ENCODE measurements at places on chromosomes 6 and 20. TPM values are rescaled to one million over a fixed set of nuclear protein-coding genes. Genes with fewer than 3 reads are reported as not detected.
A peak's percentile ranks its signal among the peaks of the same experiment; 100 is the strongest.

DNA sequence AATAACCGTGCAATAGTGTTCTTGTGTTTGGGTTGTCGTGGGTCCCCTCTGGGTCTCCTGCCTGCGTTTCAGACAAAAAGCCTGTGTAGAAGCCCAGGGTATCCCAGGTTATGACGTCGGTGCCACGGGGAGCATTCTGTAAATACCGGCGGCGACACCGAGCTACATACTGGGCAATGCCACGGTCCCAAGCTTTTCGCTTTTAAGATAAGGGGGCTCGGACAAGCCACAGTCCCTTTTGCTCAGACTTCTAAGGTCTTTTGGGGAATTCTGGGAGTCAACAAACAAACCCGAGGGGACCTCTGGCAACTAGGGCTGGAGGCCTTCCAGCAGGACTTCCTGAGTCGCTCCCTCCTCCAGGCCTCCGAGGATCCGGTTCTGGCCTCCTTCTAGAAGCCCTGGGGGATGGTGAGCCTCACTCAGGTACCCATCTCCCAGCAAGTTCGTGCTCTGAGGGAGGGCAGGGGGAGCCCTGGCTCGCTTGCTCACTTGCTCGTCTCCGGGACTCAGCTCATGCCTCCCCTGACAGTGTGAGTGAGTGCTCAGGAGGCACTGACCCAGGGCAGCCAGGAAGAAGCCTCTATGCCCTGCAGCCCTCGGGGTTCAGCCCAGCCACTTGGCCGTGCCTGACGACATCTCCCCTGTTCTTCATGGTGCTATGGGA is 62.4 kb upstream of the MRPS10 start:
- DNase-seq: no peak
- peak overlapping the region; percentile 70 for H3K4me3 ChIP-seq
- H3K27me3 ChIP-seq: no peaks in the 10 kb centered on the region
- peaks cover 78% of the 10 kb centered on the region for H3K4me1 ChIP-seq

Gene MOG
- total RNA-seq: not detected

Gene APOBEC2
- not detected for total RNA-seq

GRCh38 chr6:41164551-41165120 is 1.7 kb upstream of the TREM2 start:
- no peak overlapping the region for H3K27ac ChIP-seq
- no peaks in the 10 kb centered on the region for H3K4me1 ChIP-seq
- peaks cover 15% of the 10 kb centered on the region for H3K27me3 ChIP-seq
- H3K36me3 ChIP-seq: no peaks in the 10 kb centered on the region

DNA sequence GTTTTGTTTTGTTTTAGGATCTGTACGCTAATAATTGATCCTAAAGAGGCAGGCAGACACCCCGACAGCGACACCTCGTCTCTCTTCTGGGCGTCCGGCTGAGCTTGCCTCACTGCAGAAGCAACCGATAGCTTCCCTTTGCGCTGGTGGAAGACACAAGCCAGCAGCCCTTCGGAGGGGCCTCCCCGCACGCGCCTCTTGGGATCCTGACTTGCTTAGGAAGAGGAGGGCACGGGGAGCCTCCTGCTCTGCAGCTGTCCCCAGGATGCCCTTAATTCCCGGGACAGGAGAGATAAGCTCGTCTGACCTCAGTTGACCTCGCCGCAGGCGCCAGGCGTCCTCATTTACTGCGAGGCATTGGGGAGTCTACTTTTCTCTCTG is 94.0 kb downstream of the CD83 start:
- DNase-seq: no peak
- H3K4me3 ChIP-seq: peak overlapping the region; percentile 84
- no peaks in the 10 kb centered on the region for H3K36me3 ChIP-seq

DNA sequence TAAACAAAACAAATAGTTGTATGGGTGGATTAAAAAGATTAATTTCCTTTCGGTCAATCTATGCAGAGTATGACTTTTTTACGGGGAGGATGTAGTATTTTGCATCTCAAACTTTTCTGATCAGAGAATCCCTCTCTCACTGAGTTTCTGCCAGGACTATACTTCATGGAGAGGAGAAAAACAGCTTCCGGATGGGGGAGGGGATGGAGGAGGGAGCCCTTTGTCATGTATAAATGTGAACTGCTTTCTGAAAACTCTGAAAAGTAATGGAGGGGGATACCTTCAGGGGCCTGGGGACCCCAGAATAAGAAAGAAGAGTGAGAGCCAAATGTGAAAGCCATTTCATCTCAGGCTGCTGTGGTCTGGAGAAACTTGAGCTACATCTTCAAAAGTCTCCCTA is 173.1 kb upstream of the KCNK16 start:
- no peak for DNase-seq
- peaks cover 68% of the 10 kb centered on the region for H3K27me3 ChIP-seq
- no peaks in the 10 kb centered on the region for H3K36me3 ChIP-seq
- H3K27ac ChIP-seq: no peak overlapping the region
- H3K4me1 ChIP-seq: no peaks in the 10 kb centered on the region

- peak overlapping the region; percentile 96 for H3K27ac ChIP-seq
- no peak for DNase-seq
- H3K4me3 ChIP-seq: peak overlapping the region; percentile 98
- H3K4me1 ChIP-seq: peaks cover 85% of the 10 kb centered on the region
These were observed 85.2 kb downstream of the FKBP5 start for GRCh38 chr6:35603326-35604202.

DNA sequence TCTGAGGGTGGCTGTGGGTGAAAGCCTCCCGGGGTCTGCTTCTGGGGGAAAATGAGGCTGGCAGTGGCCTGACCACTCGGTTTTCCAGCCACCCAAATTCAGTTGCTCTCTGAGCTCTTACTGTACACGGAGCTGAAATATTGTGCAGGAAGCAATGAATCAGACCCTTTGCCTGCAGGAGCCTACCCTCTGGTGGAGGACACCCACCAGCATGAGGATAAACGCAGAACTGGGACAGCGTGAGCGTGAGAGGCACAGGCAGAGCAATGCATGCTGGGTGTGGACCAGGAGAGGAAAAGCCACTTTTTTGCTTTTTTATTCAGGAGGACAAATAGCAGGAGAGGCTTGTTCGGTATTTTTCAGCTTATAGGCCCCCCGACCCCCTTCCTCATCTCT is 298.0 kb downstream of the QKI start:
- peaks cover 18% of the 10 kb centered on the region for H3K27me3 ChIP-seq
- peaks cover 5% of the 10 kb centered on the region for H3K4me1 ChIP-seq
- DNase-seq: no peak
- H3K4me3 ChIP-seq: no peak overlapping the region
- H3K36me3 ChIP-seq: no peaks in the 10 kb centered on the region

GRCh38 chr6:158707821-158708195 is 58.0 kb downstream of the SYTL3 start:
- DNase-seq: no peak
- no peak overlapping the region for H3K27ac ChIP-seq
- no peak overlapping the region for H3K4me3 ChIP-seq
- H3K27me3 ChIP-seq: no peaks in the 10 kb centered on the region

DNA sequence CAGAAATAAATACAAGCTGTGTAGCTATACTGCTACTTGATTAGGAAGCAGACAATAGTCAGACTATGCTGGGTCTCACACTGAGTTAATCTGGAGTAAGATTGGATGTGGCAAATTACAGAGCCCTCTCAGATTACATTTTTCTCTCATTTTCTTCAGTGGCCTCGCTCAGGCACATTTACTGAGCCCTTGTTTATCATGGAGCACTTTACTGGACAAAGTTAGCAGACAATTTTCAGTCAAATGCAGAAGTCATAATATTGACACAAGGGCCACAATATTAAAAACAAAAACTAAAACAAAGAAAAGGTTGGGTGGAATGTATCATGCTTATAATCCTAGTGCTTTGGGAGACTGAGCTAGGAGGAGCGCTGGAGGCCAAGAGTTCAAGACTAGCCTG is 95.0 kb upstream of the MAP3K7 start:
- H3K4me3 ChIP-seq: no peak overlapping the region
- no peaks in the 10 kb centered on the region for H3K4me1 ChIP-seq
- H3K27me3 ChIP-seq: peaks cover 8% of the 10 kb centered on the region
- H3K27ac ChIP-seq: no peak overlapping the region
- no peak for DNase-seq

Gene OPRL1
- total RNA-seq: 0.91 TPM

GRCh38 chr6:42158011-42158410 is 15.2 kb upstream of the GUCA1A start:
- H3K27me3 ChIP-seq: no peaks in the 10 kb centered on the region
- no peak for DNase-seq
- H3K27ac ChIP-seq: no peak overlapping the region
- H3K4me1 ChIP-seq: no peaks in the 10 kb centered on the region

Gene B3GAT2
- total RNA-seq: not detected

Gene ADAM33
- total RNA-seq: not detected

- no peaks in the 10 kb centered on the region for H3K27me3 ChIP-seq
- no peak overlapping the region for H3K27ac ChIP-seq
- DNase-seq: no peak
- H3K36me3 ChIP-seq: peaks cover 36% of the 10 kb centered on the region
- peaks cover 14% of the 10 kb centered on the region for H3K4me1 ChIP-seq
These were observed 153.3 kb upstream of the ARG1 start for GRCh38 chr6:131419702-131420101.

DNA sequence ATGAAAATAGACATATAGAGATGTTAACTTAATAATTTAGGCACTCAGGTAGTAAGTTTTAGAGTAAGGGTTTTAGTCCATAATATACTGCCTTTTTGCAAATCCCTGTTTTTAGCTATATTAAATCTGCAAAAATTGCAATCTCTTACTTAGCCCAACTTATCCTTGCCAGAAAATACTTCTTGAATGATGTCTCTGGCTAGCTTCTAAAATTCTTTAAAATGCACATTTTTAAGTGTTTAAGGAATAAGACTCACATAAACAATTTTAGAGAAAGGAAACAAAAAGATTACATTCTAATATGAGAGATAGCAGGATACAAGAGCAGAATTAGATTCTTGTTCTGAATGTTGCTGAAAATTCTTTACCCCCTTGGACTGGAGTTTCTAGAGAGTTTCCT is 25.8 kb upstream of the RFPL4B start:
- peaks cover 19% of the 10 kb centered on the region for H3K27me3 ChIP-seq
- H3K36me3 ChIP-seq: no peaks in the 10 kb centered on the region
- no peak overlapping the region for H3K4me3 ChIP-seq
- H3K4me1 ChIP-seq: no peaks in the 10 kb centered on the region
- no peak overlapping the region for H3K27ac ChIP-seq
- no peak for DNase-seq

GRCh38 chr20:6026051-6026450 is 27.8 kb downstream of the LRRN4 start:
- H3K4me3 ChIP-seq: no peak overlapping the region
- no peaks in the 10 kb centered on the region for H3K27me3 ChIP-seq
- peaks cover 21% of the 10 kb centered on the region for H3K4me1 ChIP-seq
- peak; percentile 62 for DNase-seq
- no peak overlapping the region for H3K27ac ChIP-seq

Gene CALHM5
- total RNA-seq: not detected
